ENCODE measurements at places on chromosomes 12 and 14.

- no peak for DNase-seq
Observed at GRCh38 chr14:72638021-72638420, 255.9 kb downstream of the DPF3 start.

GRCh38 chr12:1880153-1880845 is 38.2 kb downstream of the CACNA2D4 start:
- no peak for DNase-seq

GRCh38 chr12:65200007-65200665 is 30.8 kb downstream of the LEMD3 start:
- DNase-seq, result no peak

- DNase-seq, result no peak
Observed at GRCh38 chr14:88683119-88683518, 109.6 kb downstream of the EML5 start.

- DNase-seq, result no peak
Observed at GRCh38 chr12:66072135-66072534, 58.4 kb downstream of the LLPH start.

- DNase-seq, result no peak
Observed at GRCh38 chr12:70645494-70646317, 8.5 kb upstream of the PTPRB start.

- peak; percentile 25 for DNase-seq
Observed at GRCh38 chr12:15001733-15002382, 29.0 kb downstream of the PDE6H start.

- DNase-seq, result no peak
Observed at GRCh38 chr12:63826006-63826585, 18.4 kb upstream of the SRGAP1 start.

DNA sequence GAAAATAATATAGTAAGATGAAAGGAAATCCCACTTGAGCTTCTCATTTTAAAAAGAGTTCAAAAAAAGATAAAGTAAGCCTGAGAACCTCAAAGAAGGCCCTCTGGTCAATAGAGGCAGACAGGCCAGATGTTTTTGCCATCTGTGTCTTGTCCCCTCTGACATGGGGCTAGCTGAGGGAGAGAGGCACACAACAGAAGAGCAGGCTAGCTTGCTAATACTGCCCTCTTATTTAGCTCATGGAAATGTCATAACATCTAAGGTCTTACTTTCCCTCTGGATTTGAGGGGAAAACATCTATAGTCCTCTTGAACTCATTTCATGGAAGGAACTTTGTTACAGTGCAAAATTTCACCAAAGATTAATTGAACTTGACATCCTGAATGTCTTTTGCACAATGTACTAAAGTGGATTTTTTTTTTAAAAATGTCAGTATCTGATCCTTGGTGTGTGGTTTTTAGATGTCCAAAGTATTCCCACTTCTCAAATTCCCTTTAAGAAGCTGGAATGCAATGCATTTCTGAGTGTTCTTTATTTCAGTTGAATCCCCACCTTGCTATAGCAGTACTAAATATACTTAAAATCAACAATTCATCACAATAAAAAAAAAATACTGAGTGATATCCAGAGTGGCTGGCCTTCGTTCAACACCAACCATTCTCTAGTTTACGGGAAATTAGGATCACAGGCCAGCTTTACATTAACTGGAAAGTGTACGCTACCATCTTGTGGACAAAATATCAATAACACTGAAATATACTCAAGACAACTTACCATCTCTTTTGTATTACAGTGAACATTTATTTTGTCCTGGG is 176.7 kb downstream of the PAH start:
- no peak for DNase-seq

- DNase-seq, result no peak
Observed at GRCh38 chr12:3518902-3519301, 27.9 kb downstream of the PRMT8 start.

- peak; percentile 38 for DNase-seq
Observed at GRCh38 chr12:120257041-120257821, 8.3 kb downstream of the PXN start.

GRCh38 chr12:22355011-22355580 is 20.6 kb upstream of the ST8SIA1 start:
- DNase-seq, result no peak

GRCh38 chr12:129911428-129912049 is 7.7 kb upstream of the TMEM132D start:
- DNase-seq, result peak; percentile 85

DNA sequence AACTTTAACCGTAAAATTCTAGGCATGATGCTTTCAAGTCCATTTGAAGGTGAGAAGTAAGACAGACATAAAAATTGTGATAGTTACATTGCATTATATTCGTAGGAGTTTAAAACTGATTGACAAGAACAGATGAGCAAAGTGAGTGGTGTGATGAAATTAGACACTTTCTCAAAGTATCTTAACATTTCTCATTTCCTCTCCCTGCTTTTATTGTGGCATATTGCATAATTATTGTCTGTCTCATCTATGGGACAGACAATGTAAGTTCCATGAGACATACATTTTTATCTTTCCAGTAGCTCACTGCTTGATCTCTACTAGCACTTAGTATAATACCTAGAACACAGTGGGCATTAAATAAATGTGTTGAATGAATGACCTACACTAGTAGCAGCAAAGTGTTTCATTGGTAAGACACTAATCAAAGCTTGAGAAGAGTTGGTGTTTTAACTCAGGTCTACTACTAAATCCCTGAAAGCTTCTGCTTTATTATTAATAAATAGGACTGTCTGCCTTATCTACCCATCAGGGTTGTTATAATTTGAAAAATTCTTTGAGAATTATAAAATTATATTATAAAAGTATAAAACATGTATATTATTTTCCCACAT is 19.0 kb downstream of the A2M start:
- no peak for DNase-seq

DNA sequence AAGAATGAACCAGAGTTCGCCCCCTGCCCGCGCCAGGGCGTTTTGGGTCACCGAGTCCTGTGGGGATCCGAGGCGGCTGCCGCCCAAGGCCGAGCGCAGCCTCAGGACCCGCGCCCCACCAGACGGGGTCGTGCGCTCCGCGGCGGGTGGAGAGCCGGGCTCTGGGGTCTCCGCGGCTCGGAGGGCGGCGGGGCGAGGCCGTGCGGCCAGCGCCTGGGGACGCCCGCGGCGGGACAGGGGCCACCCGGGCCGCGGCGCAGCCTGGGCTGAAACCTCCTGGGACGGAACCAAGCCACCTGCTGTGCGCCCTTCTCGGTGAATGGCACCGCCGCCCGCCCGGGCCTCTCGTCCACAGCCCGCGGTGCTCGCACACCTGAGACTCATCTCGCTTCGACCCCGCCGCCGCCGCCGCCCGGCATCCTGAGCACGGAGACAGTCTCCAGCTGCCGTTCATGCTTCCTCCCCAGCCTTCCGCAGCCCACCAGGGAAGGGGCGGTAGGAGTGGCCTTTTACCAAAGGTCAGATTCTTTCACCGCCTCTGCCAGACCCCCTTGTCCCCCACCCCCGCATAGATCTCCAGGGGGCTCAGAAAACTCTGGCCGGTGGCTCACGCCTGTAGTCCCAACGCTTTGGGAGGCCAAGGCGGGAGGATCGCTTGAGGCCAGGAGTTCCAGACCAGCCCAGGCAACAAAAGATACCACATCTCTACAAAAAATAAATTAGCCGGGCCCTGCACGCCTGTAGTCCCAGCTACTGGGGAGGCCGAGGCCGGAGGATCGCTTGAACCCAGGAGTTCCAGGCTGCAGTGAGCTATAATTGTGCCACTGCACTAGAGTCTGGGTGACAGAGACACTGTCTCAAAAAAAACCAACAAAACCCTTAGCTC is 901 bp downstream of the B3GNT4 start:
- no peak for DNase-seq
